Activated CD8-positive, alpha-beta T cell treated with anti-CD3 and anti-CD28 coated beads for 36 hours (primary cell): ENCODE measurements at places on chromosomes 2 and 18.

DNA sequence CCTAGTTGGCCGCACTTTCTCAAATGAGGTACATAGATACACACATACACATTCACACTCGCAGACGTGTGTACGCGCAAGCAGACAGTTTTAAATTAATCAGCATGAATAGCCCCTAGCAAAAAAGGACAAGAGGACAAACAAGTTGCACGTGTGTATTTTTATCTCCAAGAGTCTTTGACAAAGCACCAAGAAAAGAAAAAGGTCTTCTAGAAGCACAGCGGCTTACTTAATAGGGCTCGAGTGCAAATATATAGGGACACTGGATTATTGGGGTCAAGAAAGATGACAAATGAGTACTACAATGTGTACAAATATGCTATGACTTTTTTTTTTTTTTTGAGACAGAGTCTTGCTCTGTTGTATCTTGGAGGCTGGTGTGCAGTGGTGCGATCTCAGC lies 1.7 kb upstream of the BCL2 start:
- no peak for DNase-seq

DNA sequence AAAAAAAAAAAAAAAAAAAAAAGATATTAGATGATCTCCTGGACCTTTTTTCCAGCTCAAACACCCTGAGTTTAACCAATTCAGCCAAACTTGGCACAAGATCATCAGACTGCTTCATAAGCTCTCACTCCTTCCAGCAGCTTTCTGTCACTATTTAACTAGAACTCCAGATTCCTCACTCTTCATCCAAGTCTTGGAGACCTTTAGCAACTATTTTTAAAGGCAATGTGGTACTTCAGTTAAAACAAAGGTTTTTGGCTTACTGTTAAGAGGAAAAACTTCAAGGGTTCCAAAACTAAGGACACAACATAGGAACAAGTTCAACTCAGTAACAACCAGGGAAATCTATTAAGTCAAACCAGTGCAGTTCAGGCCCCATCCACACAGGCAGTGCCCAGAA lies 23.2 kb downstream of the LAMA1 start:
- no peak for DNase-seq

- DNase-seq = no peak
These were observed 6.7 kb downstream of the GALNT3 start for GRCh38 chr2:165787334-165787733.

- DNase-seq = peak; percentile 11
These were observed 73.9 kb upstream of the UXS1 start for GRCh38 chr2:106267997-106268396.

GRCh38 chr2:22769497-22769896 lies 615.5 kb upstream of the KLHL29 start:
- no peak for DNase-seq

DNA sequence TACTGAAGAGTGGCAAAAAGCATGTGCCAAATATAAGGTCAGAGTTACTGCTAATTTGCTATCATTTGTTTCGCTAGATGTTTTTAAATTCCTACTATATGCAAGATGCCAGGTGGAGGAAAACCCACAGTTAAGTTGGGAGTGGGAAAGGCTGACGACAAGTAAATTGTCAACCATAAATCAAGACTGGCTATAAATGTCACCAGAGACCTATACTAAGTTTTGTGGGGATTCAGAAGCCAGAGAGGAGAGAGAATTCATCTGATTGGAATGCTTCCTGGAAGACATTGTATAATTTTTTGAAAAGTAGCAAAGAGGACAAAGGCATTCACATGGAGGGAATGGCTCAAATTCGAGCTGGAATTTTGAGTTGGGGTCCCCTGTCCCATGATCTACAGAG lies 64.3 kb downstream of the CFAP221 start:
- no peak for DNase-seq

DNA sequence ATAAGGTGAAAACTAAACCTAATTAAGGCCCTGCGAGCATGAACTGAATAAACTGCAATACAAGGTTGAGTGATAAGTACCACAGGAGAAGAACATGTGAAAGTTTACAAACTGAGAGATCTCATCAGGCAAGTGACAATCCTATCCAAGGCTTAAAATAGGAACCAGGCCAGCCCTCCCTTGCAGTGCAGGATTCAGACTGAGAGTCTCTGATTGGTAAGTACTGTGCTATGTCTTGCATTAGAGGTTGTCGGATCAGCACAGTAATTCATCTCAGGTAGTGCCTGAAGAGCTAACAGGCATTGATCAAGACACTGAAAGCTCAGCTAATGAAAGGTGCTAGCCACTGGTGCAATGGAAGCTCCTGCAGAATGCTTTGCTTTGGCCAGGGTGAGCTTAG lies 801.7 kb upstream of the ID2 start:
- no peak for DNase-seq

- no peak for DNase-seq
These were observed 505.4 kb downstream of the SUCLG1 start for GRCh38 chr2:83953697-83954096.

DNA sequence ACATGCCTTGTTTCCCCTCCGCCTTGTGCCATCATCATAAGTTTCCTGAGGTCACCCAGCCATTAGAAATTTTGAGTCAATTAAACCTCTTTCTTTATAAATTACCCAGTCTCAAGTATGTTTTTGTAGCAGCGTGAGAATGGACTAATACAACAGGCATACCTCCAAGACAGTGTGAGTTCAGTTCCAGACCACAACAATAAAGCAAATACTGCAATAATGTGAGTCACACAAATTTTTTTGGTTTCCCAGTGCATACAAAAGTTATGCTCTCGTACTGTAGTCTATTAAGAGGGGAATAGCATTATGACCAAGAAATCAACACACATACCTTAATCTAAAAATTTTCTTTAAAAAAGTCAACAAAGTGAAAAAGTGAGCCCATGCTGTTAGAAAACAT lies 217.2 kb downstream of the NR4A2 start:
- DNase-seq = no peak

DNA sequence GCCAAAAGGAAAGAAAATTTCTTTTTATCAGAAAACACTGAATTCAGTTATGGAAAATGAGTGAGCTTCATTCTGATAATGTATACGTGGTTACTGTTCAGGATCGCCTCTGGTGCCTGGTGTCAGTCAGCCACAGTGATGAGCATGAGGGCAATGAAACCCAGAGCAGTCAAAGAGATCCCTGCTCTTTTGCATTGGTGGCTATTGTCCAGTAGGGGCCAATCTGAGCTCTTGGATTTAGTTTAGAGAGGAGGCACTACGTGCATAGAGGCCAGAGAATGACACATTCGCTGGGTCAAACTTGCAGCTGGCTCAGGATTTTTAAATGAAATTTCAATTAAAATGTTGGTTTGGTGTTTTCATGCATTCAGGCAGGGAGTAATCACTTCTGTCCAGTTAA lies 522.9 kb downstream of the TMEM182 start:
- no peak for DNase-seq

DNA sequence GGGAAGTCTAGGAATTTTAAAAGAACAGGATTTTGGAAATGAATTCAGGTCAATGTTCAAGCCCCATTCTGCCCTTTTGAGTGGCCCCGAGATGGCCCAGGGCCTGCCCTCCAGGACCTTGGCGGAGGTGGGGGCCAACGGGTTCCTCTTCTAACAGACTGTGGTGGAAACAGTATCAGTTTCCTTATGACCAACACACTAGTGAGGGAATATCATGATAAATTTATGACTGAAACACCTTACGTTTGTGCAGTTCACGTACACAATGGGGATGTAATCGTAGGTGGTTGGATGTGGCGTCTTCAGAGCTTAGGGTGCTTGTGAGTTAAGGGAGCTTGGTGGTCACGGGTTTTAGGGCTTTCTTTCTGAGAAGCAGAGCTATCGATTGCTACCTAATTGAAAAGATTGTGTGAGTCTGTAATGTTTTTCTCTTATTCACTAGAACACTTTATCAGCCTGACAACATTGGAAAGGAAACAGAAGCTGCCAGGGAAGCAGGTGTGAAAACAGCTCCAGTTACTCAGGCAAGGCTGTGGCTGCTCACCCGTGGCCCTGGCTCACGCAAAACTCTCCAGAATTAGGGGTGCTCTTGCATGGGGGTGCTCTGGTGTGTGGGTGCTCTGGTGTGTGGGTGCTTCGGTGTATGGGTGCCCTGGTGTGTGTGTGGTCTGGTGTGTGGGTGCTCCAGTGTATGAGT lies 165.3 kb downstream of the SNTG2 start:
- no peak for DNase-seq

DNA sequence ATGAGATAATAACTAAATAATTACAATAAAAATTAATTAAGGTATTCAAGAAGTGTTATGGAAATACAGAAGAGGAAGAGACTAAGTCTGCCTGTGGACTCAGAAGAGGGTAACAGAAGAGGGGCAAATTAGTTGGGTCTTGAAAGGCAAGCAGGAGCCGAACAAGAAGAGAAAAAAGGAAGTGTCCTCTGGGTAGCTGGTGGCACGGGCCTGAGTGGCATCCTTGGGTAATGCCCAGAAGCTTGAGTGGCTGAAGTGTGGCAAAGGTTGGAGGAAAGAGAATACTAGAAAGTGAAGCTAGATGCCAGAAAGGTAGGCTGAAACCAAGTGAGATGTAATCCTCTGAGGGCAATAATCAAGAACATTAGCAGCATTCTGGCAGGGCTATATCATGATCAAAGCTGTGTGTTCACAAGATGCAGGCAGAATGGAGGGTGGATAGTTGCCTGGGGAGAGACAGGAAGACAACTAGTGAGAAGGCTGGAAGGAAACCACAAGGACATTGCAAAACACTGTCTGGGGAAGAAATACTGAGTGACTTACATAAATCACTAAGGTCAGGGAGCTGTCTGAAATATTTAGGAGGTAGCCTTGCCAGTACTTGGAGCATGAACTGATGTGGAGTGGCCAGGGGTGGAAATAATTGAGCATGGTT lies 16.2 kb downstream of the DOCK10 start:
- no peak for DNase-seq

GRCh38 chr2:177270531-177270930 lies 6.0 kb upstream of the NFE2L2 start:
- DNase-seq = no peak

DNA sequence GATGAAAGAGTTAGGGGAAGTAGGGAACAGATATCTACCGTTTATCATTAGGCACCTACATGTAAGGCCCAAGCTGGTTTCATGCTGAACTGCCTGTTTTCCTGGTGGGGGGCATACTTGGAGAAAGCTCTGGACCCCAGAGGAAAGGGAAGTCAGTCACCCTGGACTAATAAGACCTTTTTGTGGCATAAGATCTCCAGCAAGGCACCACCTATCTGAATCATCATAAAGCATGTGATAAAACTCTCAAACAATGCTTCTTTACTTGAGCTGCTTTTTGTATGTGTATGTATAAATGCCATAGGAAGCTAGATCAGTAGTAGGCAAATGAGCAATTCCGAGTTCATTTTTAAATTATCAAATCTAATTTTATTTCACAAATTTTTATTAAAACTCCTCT lies 104.8 kb downstream of the TANC1 start:
- no peak for DNase-seq

- peak; percentile 89 for DNase-seq
These were observed 7.7 kb downstream of the LPIN1 start for GRCh38 chr2:11753886-11754699.

GRCh38 chr2:112189001-112189556 lies 50.9 kb downstream of the FBLN7 start:
- DNase-seq = peak; percentile 22

DNA sequence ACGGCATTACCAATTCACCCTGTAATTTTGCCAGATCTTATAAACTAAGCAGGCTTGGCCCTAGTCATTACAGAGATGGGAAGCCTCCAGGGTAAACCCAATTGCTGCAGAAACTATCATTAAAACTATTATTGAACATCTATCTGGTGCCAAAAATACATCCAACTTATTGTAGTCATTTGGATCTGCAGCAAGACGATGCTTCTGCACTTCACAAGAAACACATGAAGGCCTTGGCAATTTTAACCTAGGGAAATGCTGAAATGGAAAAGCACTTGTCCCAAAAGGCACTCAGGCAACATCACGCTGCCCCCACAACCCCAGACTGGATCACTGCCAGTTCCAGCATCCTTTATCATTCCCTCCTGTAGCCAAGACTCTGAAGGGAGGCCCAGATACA lies 85.3 kb upstream of the ACVR2A start:
- DNase-seq = no peak

DNA sequence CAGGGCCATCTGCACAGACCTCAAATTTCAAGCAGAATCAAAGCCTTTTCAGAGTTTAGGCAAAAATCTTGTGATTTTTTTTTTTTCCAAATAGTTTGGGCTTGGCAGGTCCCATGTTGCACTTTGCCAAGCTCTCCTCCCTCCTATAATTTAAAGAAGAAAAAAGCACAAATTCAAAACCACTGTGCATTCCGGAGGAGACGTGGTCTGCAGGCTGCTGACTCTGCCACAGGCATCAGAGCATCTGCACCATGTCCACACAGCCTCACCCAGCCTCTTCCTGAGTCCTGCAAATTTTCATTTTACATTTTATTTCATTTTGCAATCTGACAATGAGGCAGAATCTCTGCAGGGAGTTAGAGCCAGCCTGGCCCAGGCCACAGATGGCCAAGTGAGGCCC lies 15.7 kb upstream of the GPC1 start:
- no peak for DNase-seq

- no peak for DNase-seq
These were observed 202.4 kb upstream of the AGAP1 start for GRCh38 chr2:235291461-235291860.
